ENCODE measurements at places on chromosomes 3 and 15. TPM values are rescaled to one million over a fixed set of nuclear protein-coding genes. Genes with fewer than 3 reads are reported as not detected.

The IGSF10 gene
- total RNA-seq, result 6.1 TPM

The SEMA5B gene
- total RNA-seq, result not detected

The ST3GAL6 gene
- total RNA-seq, result 4.8 TPM

The KBTBD12 gene
- not detected for total RNA-seq

The GOLGA6L4 gene
- 0.37 TPM for total RNA-seq

The CCDC174 gene
- total RNA-seq, result 8.1 TPM

The SAMMSON gene
- total RNA-seq, result not detected

The SST gene
- total RNA-seq, result not detected

The TM4SF1 gene
- total RNA-seq, result 483 TPM

The IL12A gene
- total RNA-seq, result 0.43 TPM

The CLEC3B gene
- 2.0 TPM for total RNA-seq

The CYP8B1 gene
- not detected for total RNA-seq

The DUOX2 gene
- total RNA-seq, result under 0.01 TPM

The CHRNA3 gene
- not detected for total RNA-seq

The MYO5C gene
- 0.09 TPM for total RNA-seq

The A4GNT gene
- not detected for total RNA-seq

The HYAL3 gene
- 3.7 TPM for total RNA-seq

Measured in smooth muscle cell of bladder (primary cell).